ENCODE measurements at places on chromosomes 16 and 17. TPM values are rescaled to one million over a fixed set of nuclear protein-coding genes. Genes with fewer than 3 reads are reported as not detected.

DNA sequence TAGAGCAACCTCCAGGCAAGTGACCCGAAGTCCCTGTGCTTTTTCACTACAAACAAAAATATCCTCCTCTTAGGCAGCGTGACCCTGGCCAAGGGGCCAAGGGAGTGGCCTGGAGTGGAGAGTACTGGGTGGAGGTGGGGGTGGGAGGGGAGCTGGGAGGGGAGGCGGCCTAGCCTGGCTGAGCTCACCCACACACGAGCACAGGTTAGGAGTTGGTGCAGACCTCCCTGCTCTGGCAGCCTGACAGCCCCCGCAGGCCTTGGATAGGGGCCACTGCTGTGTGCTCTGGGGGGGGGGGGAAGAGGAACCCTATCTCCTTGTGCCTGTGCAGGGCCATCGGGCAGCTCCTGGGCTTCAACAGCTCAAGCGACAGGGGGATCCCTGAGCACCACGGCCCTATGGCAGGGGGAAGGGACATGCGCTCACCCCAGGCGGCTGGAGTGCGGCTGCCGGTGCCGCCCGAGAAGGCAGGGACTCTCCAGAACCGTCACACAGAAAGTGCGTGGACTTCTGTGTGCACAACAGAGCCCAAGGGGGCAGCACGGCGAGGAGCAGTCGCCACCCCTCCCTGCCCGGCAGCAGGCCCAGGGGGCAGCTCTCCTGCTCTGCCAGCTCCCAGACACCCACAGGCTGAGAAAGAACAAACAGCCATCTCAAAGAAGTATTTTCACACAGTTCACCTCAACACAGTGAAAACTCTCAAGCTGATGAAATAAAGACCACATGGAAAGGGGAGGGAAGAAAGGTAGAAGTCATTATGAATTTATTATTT lies 13.3 kb downstream of the SLC16A3 start:
- DNase-seq = peak; percentile 28

DNA sequence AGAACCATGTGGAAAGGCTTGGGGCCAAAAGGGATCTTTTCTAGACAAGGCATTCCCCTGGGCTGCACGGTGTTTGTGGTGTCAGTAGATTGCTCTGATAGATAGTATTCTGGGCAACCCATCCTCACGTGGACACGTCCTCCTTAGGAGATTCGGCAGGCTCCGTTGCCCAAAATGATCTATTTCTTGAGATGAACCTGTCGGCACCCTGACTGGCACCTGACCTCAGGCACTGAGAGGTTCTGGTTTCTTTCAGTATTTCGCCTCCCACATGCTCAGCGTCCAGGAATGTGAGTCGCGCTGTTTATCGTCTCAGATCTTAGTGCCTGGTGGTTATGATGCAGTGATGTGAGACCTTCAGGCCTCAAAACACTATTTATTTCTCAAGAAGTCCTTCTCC lies 89.7 kb downstream of the MARCHF10 start:
- DNase-seq = no peak

DNA sequence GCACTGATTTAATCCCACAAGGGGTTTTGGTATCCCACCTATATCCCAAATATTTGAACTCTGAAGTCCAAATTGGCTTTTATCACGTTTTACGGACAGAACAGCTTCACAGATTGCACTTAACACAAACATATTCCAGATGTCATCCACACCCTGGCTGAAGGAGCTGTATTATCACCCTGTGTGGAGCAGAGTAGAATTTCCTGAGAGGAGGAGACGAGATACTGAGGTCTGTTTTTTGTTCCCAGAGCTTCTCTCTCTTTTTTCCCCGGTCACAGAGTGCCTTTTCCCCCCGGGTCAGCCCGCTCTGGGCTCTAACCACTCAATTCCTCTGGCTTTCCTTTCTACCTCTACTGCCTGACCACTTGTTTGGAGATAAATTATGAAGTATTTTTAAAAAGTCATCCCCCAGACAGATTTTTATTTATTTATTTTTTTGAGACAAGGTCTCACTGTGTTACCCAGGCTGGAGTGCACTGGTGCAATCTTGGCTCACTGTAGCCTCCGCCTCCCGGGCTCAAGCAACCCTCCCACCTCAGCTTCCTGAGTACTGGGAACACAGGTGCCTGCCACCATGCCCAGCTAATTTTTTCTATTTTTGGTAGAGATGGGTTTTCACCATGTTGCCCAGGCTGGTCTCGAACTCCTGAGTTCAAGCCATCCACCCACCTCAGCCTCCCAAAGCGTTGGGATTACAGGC lies 30.7 kb downstream of the DNAH2 start:
- DNase-seq = no peak

Gene LRRC59
- 137 TPM for total RNA-seq

Gene PLCD3
- total RNA-seq = 130 TPM

Gene CEP295NL
- total RNA-seq = 2.1 TPM

All from HT-29 (cell line).